ENCODE measurements at places on chromosomes 7 and 10. TPM values are rescaled to one million over a fixed set of nuclear protein-coding genes. Genes with fewer than 3 reads are reported as not detected.

GRCh38 chr7:80078159-80078731 lies 56.4 kb upstream of the GNAI1 start:
- peaks cover 7% of the 10 kb centered on the region for H3K4me1 ChIP-seq
- H3K36me3 ChIP-seq: no peaks in the 10 kb centered on the region
- no peak overlapping the region for H3K27ac ChIP-seq

DNA sequence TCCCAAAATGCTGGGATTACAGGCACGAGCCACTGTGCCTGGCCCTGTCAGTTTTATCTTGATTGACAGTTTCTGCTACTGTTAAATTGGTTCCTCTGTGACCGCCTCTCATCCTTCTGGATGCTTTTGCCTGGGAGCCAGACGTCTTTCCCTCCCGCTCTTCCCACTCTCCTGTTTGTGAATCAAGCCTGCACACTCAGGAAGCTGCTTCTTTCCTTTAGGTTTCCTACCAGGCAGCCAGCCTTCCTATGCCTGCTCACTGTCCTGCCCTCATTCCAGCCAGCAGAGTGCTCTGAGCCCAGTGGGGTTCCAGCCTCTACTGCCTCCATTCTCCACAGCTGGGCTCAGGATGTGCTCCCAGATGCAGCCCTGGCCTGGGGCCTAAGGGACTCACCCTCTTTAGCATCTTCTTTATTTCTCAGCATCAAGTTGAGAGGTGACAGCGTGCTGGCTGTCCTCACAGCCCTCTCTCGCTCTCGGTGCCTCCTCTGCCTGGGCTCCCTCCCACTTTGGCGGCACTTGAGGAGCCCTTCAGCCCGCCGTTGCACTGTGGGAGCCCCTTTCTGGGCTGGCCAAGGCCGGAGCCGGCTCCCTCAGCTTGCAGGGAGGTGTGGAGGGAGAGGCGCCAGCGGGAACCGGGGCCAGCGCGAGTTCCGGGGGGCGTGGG lies 5.1 kb downstream of the SH2D4B start:
- no peak overlapping the region for H3K27ac ChIP-seq
- no peaks in the 10 kb centered on the region for H3K36me3 ChIP-seq
- no peak overlapping the region for H3K4me3 ChIP-seq
- H3K27me3 ChIP-seq: no peaks in the 10 kb centered on the region
- H3K4me1 ChIP-seq: no peaks in the 10 kb centered on the region

Gene CREB5
- 0.92 TPM for total RNA-seq

Gene CALCR
- total RNA-seq: 0.19 TPM

DNA sequence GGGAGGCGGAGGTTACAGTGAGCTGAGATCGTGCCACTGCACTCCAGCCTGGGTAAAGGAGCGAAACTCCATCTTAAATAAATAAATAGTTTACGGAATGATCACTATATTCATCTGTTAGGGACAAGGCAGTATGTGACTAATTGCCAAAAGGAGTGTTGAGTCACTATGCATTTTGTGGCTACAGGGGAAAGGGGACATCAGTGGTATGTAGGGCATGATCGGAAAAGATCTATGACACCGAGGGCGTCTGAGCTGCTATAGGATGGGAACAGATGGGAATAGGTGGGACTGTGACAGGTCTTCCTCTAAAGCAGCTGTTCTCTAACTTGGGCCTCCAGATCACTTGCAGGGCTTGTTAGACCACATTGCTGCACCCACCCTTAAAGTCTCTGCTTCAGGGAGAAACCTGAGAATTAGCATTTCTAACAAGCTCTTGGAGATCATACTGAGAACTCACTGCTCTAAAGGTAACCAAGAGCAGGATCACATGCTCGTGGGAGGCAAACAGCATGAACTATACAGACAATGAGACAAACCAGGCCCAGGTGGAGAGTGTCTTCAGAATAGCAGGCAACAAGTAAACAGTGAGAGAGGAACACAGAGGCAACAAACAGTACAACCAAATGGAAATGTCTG lies 65.1 kb upstream of the ITGA8 start:
- no peak for DNase-seq
- no peak overlapping the region for H3K4me3 ChIP-seq
- H3K36me3 ChIP-seq: peaks cover 40% of the 10 kb centered on the region
- no peak overlapping the region for H3K27ac ChIP-seq

DNA sequence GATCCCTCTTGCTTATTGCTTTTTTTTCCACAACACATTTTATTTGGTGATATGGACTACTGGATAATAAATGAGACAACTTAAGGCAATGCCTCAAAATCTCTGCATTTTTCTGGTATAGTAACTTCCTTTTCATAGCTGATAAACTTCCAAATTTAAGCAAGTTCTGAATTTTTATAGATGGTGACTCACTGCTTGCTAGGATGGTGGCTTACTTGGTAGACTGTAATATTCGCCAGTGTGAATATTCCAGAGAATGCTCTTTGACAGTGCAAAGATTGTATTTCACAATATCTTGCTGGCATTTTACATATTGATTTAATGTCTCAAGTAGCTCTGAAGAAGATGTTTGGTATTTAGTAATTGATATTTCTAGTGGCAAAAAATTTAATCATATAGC lies 472.4 kb downstream of the TFEC start:
- H3K27me3 ChIP-seq: no peaks in the 10 kb centered on the region
- no peak for DNase-seq
- no peaks in the 10 kb centered on the region for H3K4me1 ChIP-seq
- H3K4me3 ChIP-seq: no peak overlapping the region

All from liver (tissue), 10 donors.